ENCODE measurements at places on chromosomes 13 and 19. TPM values are rescaled to one million over a fixed set of nuclear protein-coding genes. Genes with fewer than 3 reads are reported as not detected.

Gene PRSS57
- total RNA-seq: not detected

Gene KLK13
- total RNA-seq: not detected

Gene ZNF229
- total RNA-seq: 25.2 TPM

Gene RFPL4A
- not detected for total RNA-seq

Gene MEIOSIN
- total RNA-seq: not detected

Gene CYP2A6
- total RNA-seq: not detected

Gene CFAP97D2
- not detected for total RNA-seq

Gene SPACA6
- total RNA-seq: 8.6 TPM

Gene IL12RB1
- under 0.01 TPM for total RNA-seq

Gene DENND1C
- total RNA-seq: not detected

Gene MTUS2
- not detected for total RNA-seq

Gene CD37
- total RNA-seq: not detected

Gene FCAR
- not detected for total RNA-seq

Gene SELENOV
- total RNA-seq: not detected

Gene CCDC169
- total RNA-seq: 3.3 TPM

Gene PSG1
- 0.51 TPM for total RNA-seq
